ENCODE measurements at places on chromosomes 6 and 20. TPM values are rescaled to one million over a fixed set of nuclear protein-coding genes. Genes with fewer than 3 reads are reported as not detected.

The PSORS1C1 gene
- 3.6 TPM for total RNA-seq

The CST2 gene
- not detected for total RNA-seq

The SLC22A23 gene
- total RNA-seq, result 5.3 TPM

The NTSR1 gene
- total RNA-seq, result 0.09 TPM

The SYNE1 gene
- total RNA-seq, result 216 TPM

The VGLL2 gene
- not detected for total RNA-seq

The BPIFB1 gene
- total RNA-seq, result not detected

The SLC22A1 gene
- total RNA-seq, result 2.3 TPM

The VSX1 gene
- 0.41 TPM for total RNA-seq

The GUCA1A gene
- total RNA-seq, result not detected

The ZDHHC14 gene
- 26.7 TPM for total RNA-seq

The WFDC2 gene
- 2,874 TPM for total RNA-seq

The DEFB126 gene
- not detected for total RNA-seq

The TAF4 gene
- total RNA-seq, result 18.4 TPM

The IMPG1 gene
- not detected for total RNA-seq

The PDYN gene
- total RNA-seq, result not detected

Measured in kidney (tissue), 22 donors.